ENCODE measurements at places on chromosomes 6 and 20.
A peak's percentile ranks its signal among the peaks of the same experiment; 100 is the strongest.

- no peak for DNase-seq
Observed at GRCh38 chr6:102038964-102039363, 645.5 kb downstream of the GRIK2 start.

GRCh38 chr6:130423044-130423443 is 57.2 kb downstream of the TMEM200A start:
- no peak for DNase-seq

DNA sequence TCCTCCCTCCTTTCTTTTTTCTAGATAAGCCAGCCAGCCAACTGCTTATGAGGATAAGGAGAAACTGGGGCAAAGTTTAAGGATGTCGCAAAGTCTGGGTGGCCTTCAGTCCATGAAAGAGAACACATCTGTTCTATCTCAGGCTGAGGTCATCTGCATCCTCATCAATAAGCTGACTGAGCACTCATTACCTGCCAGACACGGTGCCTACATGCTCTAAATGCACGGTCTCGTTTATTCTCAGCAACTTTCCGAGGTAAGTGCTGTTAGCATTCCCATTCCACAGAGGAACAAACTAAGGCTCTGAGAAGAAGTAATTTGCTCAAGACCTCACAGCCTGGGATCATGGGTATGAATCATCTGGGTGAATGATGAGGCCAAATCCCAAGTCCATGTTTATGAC is 133.1 kb downstream of the BCAS1 start:
- no peak for DNase-seq

DNA sequence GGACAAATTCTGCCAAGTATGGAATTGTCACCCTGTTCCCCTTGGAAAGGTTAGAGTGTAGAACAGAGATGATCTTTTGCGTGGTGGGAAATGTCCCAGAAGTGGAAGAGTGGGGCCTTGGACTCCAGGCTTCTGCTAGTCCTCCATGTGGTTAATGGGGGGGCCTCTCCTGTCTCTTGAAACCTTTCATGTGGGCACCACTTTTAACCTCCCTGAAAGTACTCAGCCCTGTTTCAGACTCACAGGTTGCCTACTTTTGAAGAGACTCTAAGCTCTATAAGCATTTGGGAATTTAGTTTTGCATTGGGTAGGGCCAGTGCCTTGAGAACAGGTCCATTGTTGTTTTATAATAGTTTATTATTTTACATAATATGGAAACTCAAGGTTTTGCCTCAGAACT is 17.5 kb downstream of the RREB1 start:
- no peak for DNase-seq

GRCh38 chr20:11694467-11694866 is 223.2 kb upstream of the BTBD3 start:
- DNase-seq: no peak

- DNase-seq: peak; percentile 30
Observed at GRCh38 chr6:52574709-52575501, 2.0 kb downstream of the TRAM2 start.

DNA sequence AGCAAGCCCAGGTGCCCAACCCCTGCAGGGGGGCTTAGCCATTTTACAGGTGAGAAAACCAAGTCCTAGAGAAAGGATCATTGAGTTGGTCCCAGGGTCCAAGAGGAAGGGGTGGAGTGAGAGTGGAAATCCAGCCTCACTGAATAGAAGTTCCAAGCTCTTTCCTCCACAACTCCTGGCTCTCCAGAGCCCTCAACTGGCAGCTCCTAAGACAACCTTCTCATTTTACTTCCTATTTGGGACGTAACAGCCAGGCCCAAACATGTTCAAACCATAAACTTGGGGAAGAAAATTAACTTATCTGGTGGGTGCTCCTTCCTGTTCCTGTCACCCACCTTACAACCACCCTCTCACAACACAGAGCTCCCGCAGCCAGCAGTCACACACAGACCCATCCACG is 57.9 kb downstream of the PRND start:
- DNase-seq: no peak

GRCh38 chr20:49646126-49646525 is 67.6 kb downstream of the B4GALT5 start:
- no peak for DNase-seq

GRCh38 chr6:56628105-56628504 is 14.6 kb downstream of the DST start:
- DNase-seq: no peak

GRCh38 chr20:20472684-20473274 is 104.9 kb downstream of the INSM1 start:
- DNase-seq: no peak

- no peak for DNase-seq
Observed at GRCh38 chr20:19620446-19620845, 137.6 kb upstream of the RIN2 start.

GRCh38 chr20:53752583-53752970 is 158.9 kb upstream of the ZNF217 start:
- DNase-seq: no peak

GRCh38 chr6:124963831-124964763 is 1.9 kb downstream of the RNF217 start:
- DNase-seq: no peak

GRCh38 chr6:165308926-165309731 is at the start of gene C6orf118:
TSS of gene C6orf118 (minus strand) at chr6:165309605. CDS start at chr6:165309586, 19 bp downstream.
- DNase-seq: no peak

DNA sequence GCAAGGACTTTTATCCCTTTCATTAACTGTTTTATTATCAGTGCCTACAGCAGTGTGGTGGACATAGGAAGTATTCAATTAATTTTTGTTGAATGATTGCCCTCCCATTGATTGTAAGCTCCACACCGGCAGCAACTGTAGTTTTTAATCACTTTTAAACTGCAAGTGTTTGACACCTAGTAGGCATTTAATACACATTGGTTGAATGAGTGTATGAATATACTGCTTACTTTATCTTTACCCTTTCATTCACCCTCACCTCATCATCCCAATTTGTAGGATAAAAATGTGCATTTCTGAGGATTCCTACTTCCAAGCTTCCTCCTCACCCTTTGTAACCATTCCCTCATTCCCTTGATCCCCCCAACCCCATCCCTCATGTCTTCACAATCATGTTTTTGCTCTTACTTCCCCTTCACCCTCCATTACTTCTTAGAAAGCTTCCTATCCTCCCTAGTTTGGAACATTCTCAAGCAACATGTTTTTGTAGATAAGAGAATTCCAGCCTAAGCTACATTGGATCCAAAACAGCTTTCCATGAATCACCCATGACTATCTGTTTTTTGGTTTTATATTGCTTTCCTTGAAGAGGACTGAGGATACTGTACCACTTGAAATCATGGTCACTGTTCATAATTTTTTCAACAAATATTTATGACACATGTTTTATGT is 955 bp upstream of the SLC26A8 start:
- no peak for DNase-seq

GRCh38 chr6:1390946-1391799 is 1.8 kb downstream of the FOXF2 start:
- no peak for DNase-seq

- peak; percentile 41 for DNase-seq
Observed at GRCh38 chr20:58692579-58693225, at the start of gene NPEPL1. TSS of gene NPEPL1 (plus strand) at chr20:58692800. CDS start at chr20:58692901, 101 bp downstream.

- no peak for DNase-seq
Observed at GRCh38 chr6:36241728-36242127, 28.1 kb upstream of the PNPLA1 start.

GRCh38 chr20:36228770-36229169 is 7.5 kb upstream of the AAR2 start:
- DNase-seq: no peak

DNA sequence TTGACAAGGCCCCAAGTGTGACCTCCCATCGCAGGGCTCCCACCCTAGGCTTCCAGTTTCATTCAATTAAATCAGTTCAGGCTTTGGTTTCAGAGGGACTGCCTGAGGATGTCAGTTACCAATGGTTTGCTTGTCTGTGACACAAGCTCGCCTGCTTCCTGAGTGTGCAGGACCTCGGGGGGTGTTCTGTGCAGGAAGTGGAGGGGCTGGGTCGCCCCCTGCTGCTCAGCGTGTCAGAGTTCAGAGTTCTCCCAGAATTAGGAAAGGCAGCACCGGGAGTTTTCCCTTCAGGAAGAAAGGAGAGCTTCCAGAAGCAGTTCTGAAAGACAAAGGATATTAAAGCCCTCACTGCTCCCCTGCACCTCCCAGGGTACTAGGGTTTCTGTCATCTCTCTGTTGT is 50.8 kb upstream of the TGM3 start:
- DNase-seq: no peak

DNA sequence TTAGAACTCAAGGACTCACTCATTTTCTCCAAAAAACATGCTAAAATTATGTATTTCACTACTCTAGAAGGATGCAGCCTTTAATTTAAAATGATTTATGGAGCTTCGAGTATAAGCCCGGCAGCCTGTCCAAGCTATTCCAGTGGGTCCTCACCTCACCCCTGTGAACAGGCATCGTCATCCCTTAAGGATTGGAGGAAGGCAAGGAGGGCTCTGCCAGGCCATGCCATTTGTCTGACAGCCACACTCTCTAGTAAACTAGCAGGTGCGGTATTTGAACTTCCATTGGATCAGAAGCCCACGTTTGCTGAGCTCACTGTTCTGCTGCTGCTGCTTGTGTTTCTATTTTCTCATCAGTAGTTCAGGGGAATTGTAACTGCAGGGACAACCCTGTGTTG is 39.8 kb upstream of the NAA20 start:
- DNase-seq: no peak

DNA sequence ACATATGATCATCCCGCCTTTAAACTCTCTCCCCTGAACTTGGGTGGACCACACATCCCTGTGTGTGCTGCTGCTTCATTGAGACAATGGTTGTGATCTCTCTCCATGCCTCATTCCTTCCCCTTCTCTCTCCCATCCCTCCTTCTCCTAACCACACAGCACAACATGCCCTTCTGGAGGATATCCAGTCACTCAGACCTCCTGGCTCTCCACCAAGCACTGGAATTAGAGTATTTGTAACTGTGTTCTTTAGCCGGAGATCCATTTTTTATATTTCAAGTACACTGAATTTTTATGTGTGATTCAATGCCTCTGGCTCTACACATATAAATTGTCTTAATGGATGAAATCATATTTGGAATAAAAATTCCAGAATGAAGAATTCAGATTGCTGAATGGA is 287.4 kb downstream of the EYA4 start:
- no peak for DNase-seq

DNA sequence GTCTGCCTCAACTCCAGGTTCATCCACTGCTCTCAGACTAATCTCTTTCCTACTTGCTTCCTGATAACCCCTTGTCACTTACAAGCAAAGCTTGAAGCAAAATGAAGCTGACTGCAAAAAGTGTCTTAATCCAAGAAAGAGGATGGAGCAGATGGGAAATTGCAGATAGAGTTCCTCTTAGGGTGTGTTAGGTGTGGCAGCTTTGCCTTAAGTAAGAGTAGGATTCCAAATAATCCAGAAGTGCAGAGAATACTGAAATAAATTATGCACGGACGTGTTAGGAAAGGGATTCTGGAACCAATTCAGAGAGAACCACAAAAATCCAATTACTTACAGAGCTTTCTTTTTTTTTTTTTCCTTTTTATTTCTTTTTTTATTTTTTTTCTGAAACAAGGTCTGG is 6.1 kb upstream of the RPL7L1 start:
- no peak for DNase-seq

GRCh38 chr20:49207076-49207475 is 12.1 kb upstream of the DDX27 start:
- no peak for DNase-seq

DNA sequence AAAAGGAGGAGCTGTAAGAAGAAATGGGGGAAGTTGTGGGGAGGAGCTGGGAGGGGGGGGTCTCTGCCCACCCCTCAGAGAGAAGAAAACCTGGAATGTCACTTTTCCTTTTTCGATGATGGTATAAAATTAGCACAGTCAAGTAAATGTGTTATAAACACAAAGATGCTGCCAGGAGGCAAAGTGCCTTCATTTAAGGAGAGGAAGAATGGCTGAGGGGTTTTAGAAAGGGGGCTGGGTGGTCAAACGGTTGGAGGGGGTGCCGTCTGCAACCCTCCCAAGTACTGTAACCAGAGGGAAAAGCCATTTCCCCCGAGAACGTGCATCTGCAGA is 25.0 kb downstream of the PMEPA1 start:
- no peak for DNase-seq

GRCh38 chr6:2482773-2483172 is 237.4 kb upstream of the GMDS start:
- DNase-seq: no peak

GRCh38 chr6:35776364-35777215 is at the start of gene CLPSL2:
TSS of gene CLPSL2 (plus strand) at chr6:35776598. CDS start at chr6:35776619, 21 bp downstream.
- no peak for DNase-seq

GRCh38 chr6:156379392-156380289 is 397.5 kb upstream of the ARID1B start:
- DNase-seq: no peak

DNA sequence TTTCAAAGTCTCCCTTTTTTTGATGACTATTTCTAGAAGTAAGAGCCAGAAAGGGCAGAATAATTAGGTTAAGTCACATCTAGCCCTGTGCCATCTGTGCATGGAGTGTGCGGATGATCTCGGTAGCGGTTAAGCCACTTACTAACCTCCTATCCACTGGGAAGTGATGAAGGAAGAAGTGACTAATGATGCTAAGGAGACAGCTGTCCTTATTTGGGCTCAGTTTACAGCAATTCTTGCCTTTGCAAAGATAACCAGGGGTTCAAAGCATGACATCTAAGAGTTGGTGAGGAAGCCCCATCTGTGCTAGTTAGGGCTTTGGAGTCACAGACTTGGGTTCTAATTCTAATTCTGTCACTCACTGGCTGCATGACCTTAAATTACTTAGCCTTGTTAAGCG is 62.4 kb upstream of the RREB1 start:
- DNase-seq: no peak

- no peak for DNase-seq
Observed at GRCh38 chr6:107266563-107266962, 151.2 kb upstream of the BEND3 start.

DNA sequence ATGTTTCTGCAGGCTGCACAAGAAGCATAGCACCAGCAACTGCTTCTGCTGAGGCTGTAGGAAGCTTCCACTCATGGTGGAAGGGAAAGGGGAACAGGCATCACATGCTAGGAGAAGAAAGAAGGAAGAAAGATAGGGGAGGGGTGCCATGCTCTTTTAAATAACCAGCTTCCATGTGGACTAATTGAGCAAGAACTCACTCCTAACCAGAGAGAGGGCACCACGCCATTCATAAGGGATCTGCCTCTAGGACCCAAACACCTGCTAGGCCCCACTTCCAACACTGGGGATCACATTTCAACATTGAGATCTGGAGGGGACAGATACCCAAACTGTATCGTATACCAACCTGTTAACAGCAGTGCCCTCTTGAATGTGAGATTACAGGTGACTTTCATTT is 46.9 kb upstream of the ARMC2 start:
- peak; percentile 31 for DNase-seq

- no peak for DNase-seq
Observed at GRCh38 chr6:111837641-111838500, 35.4 kb downstream of the FYN start.

DNA sequence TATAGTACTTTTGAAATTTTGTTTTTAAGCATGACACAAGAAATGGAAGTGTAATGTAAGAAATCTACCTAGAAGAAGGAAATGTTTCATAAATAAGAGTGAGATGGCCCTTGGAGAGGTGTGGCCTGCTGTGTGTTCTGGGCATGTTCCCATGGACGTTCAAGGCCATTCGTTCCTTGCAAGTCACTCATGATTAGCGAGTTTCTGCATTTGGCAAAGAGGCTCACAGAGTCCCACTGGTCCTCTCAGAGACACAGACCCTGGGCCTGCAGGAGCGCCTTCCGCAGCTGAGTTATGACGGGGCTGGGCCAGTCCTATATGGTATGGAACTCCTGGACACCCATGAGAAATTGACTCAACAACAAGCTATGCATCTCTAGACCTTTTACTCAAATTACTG is 7.2 kb downstream of the THBS2 start:
- no peak for DNase-seq

GRCh38 chr6:120202878-120203277 is 853.3 kb upstream of the MAN1A1 start:
- no peak for DNase-seq

Measured in GF-D8 (cell line).